ENCODE measurements at places on chromosomes 12 and 14. TPM values are rescaled to one million over a fixed set of nuclear protein-coding genes. Genes with fewer than 3 reads are reported as not detected.

Gene ESPL1
- total RNA-seq: 17.7 TPM

Gene MMP17
- total RNA-seq: 5.2 TPM

Gene IPO8
- 21.4 TPM for total RNA-seq

Gene GYS2
- 0.98 TPM for total RNA-seq

DNA sequence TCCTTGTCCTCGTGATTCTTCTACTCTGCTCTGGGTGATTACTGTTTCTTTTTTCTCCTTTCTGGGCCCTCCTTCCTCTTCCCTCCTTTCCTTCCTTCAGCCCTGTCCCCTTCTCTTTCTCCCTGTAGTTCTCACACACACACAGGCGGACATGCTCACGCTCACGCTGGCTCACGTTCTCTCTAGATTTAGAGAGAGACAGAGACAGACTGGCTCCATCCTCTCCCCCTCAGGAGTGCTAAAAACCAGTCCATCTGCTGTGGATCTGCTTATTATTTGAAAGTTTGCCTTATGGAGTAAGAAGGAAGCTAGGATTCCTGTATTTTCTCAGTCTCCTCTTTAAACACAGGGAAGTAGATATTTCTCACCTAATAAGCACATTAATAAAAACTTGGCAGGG is 48.1 kb downstream of the KCNA1 start:
- no peak for DNase-seq

GRCh38 chr14:24920265-24921075 is 129.5 kb downstream of the STXBP6 start:
- DNase-seq: no peak

DNA sequence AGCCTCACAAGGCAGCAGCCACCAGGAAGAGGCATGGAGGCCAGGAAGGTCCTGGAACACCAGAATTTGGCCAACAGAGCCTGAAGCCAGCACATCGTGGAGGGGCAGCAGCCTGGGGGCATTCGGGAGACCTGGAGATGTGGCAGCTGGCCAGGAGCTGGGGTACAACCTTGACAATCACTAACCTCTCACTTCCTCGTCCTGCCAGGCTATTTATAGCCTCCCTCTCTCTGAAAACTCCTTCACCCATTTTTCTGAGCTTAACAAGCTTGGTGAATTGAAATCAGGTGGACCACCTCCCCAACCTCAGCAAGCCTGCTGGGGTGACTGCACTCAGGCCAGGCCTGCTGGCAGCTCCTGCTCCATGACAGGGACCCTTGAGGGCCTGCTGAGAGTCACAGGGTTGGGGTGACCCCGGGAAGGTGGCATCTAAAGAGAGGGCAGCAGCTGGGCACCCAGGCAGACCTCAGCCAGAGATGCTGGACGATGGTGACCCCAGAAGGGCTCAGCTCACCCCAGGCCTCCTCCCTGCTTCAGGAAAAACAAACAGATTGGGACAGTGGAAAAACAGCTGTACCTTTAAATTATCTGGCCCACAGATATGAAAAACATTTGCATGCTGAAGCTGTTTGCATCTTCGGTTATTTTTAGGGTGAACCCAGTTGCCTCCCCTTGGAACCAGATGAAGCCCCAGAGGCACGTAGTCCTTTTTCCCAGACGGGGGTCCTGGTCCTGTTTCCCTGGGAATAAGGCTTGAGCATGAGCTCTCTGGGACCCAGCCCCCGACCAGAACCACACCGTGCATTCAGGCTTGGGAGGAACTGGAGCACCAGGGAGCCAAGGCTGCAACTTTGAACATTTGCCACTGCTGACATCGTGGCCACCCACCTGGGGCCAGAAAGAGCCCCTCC is 67.0 kb downstream of the PITPNM2 start:
- DNase-seq: no peak

DNA sequence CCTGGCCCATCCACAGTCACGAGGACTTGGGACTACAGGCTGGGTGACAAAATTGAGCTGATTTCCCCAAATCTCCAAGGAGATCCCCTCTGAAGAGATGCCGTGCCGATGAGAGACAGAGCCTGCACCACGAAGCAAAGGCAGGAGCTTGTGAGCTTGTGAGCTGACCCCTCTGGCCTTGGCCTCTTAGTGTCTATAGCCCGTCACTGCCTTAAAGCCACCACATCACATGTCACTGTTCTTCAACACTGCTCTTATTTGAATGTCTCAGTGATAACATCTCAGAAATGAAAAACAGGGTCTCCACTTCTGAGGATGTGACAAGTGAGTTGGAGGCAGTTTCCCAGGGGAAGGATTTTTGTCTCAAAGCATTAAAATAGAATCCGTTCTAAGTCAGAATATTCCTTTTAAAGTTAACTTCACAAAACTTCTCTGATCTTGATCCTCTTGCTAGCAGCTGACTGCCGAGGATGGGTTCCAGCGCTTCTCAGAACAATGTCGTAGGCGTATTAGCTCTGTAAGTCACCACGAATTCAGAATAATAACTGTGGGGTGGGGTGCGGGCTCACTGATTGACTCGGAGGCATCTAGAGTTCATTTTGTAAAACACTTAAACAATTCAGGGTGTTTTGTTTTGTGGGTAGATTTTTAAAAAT is 37.5 kb downstream of the CHST11 start:
- no peak for DNase-seq

DNA sequence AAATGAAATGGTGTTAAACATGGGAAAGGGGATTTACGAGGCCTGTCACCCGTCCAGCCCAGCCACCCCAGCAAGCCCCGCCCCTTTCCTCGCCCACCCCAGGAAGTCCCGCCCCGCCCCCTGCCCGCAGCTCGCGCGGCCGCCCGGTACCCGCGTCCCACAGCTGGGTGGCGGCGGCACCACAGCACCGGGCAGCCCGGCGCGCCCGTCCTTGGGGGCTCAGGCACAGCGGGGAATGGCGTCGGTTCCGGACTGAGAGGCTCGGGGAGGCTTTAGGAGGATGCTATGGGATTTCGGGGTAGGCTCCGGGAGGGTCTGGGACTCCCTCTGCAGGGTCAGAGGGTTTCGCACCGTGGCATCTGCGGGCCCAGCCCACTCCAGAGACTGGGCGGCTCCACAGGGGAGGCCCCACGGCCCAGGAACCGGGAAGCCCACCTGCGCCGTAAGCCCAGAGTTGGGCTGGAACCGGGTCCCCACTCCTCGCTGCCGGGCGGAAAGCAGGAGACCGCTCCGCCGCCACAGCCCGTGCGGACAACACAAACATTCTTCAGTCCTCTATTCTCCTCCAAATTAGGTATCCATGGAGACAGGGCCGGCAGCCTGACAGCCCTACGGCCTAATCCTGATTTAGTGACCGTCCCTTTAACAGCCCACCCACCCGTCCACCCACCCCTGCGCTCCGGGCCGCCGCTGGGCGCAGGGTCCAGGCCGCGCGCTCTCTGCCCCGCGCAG is 1.4 kb downstream of the FIGNL2 start:
- no peak for DNase-seq
